ENCODE measurements at places on chromosomes 5 and 9. TPM values are rescaled to one million over a fixed set of nuclear protein-coding genes. Genes with fewer than 3 reads are reported as not detected.

The LVRN gene
- 0.17 TPM for total RNA-seq

The GLRA1 gene
- not detected for total RNA-seq

The BHMT2 gene
- 1.5 TPM for total RNA-seq

The MZB1 gene
- total RNA-seq, result 22.1 TPM

The SLC4A9 gene
- total RNA-seq, result not detected

The ANKRD34B gene
- 0.67 TPM for total RNA-seq

The SLC6A18 gene
- total RNA-seq, result not detected

The CTXN3 gene
- not detected for total RNA-seq

The HMCN2 gene
- 7.3 TPM for total RNA-seq

DNA sequence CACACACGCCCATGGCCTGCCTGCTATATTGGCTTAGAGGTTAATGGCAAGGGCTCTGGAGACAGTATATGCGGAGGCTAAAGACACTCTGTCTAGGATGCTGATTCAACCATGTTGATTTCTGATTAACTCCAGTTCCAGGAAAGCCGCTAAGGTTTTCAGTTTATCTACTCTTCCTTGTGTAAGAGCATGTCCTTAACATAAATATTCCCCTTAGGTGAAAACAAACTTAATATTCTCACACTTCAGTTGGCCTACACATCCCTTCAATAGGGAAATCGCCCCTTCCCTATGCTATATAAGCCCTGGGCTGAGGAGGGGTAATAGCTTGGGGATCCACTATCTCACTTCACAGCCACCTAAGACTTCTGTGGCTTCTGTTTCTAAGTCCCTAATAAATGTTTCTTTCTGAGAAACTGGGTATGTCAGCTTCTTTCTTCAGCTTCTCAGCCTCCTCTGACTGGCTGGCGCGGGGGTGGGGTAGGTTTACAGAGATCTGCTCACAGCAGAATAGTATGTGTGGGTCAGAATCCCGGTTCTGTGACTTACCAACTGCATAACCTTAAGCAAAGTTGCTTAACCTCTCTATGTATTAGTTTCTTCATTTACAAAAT lies 4.3 kb upstream of the GPX3 start:
- no peak for DNase-seq

GRCh38 chr5:169091396-169091980 lies 209.5 kb downstream of the SLIT3 start:
- no peak for DNase-seq

GRCh38 chr5:43661102-43661501 lies 58.1 kb downstream of the NNT start:
- DNase-seq, result no peak

GRCh38 chr5:39494107-39494510 lies 69.3 kb upstream of the DAB2 start:
- DNase-seq, result no peak

- no peak for DNase-seq
Observed at GRCh38 chr5:157004893-157005551, 42.0 kb upstream of the TIMD4 start.

DNA sequence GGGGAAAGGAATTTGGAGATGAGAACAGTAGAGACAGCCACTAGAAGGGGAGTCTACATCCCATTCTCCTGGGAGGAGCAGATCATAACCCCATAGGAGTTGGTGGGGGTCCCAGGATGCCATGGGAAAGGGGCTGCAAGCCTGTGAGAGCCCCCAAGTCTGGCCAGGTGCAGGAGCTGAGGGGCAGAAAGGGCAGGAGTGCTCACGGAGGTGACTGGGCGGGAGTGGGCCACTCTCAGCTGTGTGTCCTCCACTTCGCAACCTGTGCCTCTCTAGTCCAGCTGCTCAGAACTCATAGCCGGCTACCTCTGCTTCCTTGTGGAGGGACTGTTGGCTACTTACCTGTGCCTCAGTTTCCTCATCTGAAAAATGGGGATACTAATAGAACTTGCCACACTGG lies 263.9 kb downstream of the FSTL4 start:
- DNase-seq, result no peak

DNA sequence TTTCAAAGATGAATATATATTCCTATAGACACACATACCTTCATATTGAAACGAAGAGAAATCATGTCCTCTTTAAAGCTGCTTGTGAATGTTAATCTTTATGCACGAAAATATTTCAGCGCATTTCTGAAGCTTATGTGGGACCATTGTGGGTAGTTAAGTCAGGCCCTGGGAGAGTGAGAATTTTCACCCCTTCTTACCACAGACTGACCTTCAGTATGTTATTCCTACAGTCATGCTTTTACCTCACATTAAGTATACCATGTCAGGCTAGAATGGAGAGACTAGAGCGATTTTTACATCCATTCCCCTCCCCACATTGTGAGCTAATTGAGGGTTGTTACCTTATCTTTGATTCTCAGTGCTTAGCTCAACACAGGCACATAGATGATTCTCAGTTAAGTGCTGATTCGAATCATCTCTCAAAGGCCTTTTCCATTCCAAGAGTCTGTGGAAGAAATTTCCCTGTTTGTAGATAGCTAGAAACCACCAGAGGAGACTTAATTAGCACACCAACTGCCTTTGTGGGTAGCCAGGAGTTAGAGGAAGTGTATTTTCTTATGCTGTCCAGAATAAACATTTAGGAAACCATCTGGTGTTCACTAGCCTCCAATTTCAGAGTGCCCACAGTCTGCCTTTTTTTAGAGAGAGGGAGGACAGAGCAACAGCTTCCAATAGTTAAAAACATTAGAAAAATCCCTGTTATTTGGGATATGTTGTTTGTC lies 110.5 kb downstream of the MEGF10 start:
- no peak for DNase-seq

- no peak for DNase-seq
Observed at GRCh38 chr9:130635721-130636647, 28.4 kb upstream of the PRDM12 start.

- DNase-seq, result peak; percentile 9
Observed at GRCh38 chr9:135076876-135077430, 10.5 kb upstream of the OLFM1 start.

- no peak for DNase-seq
Observed at GRCh38 chr5:96733771-96734500, 71.8 kb downstream of the CAST start.

GRCh38 chr9:117178596-117179375 lies 236.1 kb downstream of the ASTN2 start:
- no peak for DNase-seq

DNA sequence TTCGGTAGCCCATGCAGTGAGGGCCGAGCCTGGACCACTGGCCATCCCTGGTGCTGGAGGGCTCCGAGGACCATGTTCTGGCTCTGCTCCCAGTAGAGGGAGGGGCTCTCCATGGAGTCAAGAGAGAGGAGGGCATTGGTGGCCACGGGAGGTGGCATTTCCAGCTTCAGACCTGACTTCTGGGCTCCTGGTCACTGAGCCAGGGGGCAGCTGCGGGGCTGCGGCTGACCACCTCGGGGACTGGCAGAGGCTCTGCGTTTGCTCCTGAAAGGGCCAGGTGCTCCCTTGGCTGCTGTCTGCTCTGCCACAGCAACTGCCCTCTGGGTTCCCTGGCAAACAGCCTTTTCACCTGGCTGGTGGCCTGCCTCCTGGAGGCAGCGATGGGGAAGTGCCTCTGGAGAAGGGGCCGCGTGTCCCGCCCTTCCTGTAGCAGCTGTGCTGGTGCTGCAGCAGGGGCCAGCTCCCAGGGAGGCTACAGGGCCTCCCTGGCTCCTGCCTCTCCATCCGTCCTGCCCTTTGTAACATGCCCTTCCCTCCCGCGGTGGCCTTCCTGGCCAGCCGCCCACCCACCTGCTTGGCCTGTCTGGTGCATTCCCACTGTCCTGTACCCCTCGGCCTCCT lies 144.6 kb downstream of the CACNA1B start:
- DNase-seq, result peak; percentile 39

DNA sequence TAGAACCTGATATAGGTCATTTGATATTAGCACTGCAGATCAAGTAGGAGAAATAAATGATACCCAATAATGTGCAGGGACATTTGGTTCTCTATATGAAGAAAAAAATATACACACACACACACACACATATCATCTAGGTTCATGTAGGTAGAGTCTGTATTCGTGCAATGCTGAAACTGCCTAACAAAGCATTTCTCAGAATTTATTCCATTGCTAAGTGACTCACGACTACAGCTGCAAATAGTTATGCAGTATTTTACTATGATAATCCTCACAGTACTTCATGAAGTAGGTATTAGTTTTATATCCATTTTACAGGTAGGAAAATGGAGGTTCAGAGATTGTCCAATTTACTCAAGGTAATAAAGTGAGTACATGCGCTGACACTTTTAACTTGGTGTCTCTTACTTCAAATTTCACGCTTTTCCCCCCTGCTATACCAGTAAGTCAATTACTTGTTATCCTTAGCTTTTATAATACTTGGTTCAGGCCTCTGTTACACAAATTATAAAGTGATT lies 2.4 kb downstream of the GIN1 start:
- no peak for DNase-seq

DNA sequence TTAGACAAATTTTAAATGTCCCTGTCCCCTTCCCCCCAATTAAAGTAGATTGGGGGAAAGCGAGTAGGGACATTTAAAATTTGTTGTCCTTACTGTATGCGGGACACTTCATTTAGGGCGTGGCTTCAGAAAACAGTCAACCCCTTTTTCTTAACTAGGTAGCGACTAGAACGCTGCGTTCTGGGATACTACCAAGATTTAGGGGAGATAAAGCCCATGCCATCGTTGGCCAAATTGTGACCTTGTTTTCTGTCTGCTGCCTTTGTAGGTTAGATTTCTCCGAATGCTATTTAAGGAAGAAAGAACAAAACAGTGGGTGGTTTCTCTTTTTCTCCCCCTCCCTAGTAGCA lies 1.2 kb downstream of the CKS2 start:
- no peak for DNase-seq

DNA sequence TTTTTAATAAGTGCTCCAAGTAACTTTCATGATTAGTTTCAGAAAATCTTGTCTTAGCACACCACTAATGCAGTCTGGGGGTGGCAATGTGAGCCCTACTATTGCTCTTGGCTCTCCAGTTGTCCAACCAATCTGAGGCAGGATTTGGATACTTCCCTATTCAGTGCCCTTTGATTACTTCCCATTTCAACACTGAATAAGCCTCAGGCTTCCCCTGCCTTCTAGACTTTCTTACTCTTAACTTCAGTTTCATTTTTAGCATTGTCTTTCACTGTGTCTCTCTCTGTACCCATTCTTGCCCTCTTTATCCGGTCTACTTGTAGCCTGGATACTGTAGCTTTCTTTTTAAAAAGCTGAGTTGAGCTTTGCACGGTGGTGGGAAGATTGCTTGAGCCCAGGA lies 186.1 kb downstream of the C9orf152 start:
- DNase-seq, result no peak

- DNase-seq, result no peak
Observed at GRCh38 chr5:162268694-162269481, 201.3 kb downstream of the GABRG2 start.

DNA sequence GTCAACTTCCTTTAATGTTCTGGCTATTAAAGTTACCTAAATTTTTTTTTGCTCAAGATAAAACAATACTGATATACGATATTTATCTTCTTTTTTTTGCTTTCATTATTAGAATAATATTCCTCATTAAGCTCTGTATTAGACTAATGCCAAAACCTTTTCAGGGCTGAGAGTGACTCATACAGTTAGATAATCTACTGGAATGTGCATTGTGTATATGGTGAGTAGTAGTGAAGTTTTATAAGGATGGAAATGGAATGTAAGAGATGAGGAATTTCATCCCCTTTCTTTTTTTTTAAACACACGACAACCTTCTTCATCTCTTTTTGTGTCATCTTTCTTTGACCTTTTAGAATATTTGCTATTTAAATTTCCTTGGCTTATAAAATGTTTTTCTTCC lies 268.6 kb downstream of the ISL1 start:
- no peak for DNase-seq

DNA sequence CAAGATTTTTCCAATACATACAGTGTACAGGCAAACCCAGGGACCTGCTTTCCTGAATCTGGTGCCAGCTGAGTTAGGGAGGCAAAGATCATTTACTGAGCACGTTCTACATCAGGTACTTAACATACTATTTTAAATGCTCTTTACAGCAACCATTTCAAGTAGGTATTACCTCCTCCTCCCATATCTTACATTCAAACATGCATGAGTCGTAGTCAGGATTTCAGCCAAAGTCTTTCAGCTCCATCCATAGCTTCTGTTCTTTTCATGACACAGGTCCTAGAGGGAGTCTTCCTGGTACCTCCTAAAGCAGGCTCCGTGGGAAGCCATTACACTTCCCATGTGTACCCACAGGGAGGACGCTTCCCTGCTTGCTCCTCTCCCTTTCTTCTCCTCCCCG lies 11.7 kb downstream of the KCNV2 start:
- DNase-seq, result no peak

GRCh38 chr5:134493461-134494055 lies 31.9 kb upstream of the JADE2 start:
- DNase-seq, result no peak

All from upper lobe of left lung (tissue), 6 donors.